ENCODE measurements at places on chromosomes 7 and 10.

GRCh38 chr7:90210981-90211380 lies 559 bp upstream of the STEAP2 start:
- DNase-seq: no peak

DNA sequence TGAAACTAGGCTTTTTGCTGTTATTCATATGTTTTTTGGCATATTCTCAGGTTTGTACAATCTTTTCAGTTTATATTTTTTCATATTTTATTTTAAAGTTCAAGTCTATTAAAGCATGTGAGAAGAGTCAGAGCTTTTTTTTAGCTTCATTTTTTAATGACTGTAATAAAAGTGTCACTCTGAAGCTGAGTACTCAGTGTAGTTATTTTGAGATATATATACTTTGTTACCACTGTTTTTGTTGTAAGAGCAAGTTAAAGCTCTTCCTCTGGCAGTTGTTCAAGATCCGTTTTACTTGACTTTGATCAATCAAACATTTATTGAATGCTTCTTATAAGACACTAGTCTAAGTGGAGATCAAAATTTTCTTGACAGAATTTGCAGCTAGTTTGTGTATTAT lies 37.5 kb downstream of the CASD1 start:
- no peak for DNase-seq

GRCh38 chr7:22665923-22666322 lies 61.1 kb upstream of the IL6 start:
- no peak for DNase-seq

- no peak for DNase-seq
These were observed 49.3 kb downstream of the PNLIPRP2 start for GRCh38 chr10:116669832-116670644.

DNA sequence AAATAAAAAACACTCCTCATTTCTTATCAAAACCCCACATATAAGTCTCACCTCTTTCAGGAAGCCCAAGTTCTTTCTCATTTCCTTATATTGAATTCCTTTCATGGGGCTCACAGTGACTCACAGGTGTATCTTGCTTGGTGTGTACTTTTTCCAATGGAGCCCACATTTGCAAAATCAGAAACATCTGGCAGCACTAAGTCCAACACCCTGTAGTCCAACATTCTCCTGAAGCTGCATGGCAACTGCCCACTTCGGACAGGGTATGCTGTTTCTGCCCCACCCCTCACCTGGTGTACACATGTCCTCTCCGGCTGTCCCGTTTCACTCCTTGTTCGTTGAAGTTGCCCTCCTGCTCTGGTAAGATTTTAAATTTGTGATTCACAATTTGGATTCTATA lies 544.1 kb downstream of the SORCS3 start:
- no peak for DNase-seq

DNA sequence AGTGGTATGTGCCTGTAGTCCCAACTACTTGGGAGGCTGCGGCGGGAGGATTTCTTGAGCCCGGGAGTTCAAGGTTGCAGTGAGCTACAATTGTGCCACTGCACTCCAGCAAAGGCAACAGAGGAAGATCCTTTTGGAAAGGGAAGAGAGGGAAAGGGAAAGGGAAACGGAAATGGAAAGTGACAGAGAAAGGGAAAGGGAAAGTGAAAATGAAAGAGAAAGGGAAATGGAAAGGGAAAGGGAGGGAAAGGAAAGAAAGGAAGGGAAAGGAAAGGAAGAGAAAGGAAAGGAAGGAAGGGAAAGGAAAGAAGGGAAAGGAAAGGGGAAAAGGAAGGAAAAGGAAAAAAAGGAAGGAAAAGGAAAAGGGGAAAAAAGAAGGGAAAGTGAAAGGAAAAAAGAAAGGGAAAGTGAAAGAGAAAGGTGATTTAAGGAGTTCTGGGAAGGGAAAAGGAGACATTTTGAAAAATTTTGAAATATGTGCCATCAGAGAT lies 2.3 kb upstream of the ZC3HAV1 start:
- no peak for DNase-seq

GRCh38 chr10:30505543-30506298 lies 71.7 kb downstream of the MAP3K8 start:
- no peak for DNase-seq

GRCh38 chr7:105112440-105113418 lies 98.7 kb downstream of the KMT2E start:
- DNase-seq: no peak

DNA sequence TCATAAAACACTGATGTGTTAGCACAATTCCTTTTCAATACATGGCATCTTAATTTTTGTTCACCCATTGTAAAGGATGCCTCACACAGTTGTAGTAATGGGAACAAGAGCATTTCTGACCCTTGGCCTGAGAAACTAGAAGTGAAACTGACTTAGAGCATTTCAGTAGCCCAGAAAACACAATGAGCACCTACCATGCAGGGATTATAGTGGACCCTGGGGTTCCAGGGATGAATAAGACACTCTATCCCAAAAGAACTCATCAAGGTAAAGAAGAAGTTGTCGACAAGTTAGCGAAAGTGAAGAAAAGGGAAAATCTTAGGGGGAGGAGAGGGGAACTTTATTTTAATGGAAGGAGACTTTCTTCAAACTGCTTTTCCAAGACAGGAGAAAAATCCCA lies 125.6 kb downstream of the NT5C2 start:
- no peak for DNase-seq

GRCh38 chr7:14385074-14385473 lies 395.6 kb upstream of the ETV1 start:
- DNase-seq: no peak

GRCh38 chr7:130489140-130489983 lies 2.5 kb upstream of the MEST start:
- no peak for DNase-seq

Measured in A549 (cell line).